Activated naive CD8-positive, alpha-beta T cell treated with anti-CD3 and anti-CD28 coated beads, Interleukin-2, amount 10 ng/mL, durations not matched to agents 7 days and 5 days (primary cell): ENCODE measurements at places on chromosomes 6 and 20.

GRCh38 chr6:88869263-88870020, 94.0 kb downstream of the RNGTT start:
- no peak for DNase-seq

DNA sequence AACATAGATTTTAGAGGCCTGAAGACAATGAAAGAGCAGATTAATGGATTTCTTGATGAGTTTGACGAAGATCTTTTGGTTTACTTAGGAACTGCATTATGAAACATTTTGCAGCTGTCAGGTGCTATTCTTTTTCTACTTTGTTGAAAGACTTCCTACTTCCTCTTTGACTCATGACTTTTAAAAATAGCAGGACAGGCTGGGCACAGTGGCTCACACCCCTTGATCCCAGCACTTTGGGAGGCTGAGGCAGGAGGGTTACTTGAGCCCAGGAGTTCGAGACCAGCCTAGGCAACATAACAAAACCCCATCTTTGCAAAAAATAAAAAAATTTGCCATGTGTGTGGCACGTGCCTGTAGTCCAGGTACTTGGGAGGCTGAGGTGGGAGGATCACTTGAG, 52.0 kb downstream of the ITCH start:
- no peak for DNase-seq

DNA sequence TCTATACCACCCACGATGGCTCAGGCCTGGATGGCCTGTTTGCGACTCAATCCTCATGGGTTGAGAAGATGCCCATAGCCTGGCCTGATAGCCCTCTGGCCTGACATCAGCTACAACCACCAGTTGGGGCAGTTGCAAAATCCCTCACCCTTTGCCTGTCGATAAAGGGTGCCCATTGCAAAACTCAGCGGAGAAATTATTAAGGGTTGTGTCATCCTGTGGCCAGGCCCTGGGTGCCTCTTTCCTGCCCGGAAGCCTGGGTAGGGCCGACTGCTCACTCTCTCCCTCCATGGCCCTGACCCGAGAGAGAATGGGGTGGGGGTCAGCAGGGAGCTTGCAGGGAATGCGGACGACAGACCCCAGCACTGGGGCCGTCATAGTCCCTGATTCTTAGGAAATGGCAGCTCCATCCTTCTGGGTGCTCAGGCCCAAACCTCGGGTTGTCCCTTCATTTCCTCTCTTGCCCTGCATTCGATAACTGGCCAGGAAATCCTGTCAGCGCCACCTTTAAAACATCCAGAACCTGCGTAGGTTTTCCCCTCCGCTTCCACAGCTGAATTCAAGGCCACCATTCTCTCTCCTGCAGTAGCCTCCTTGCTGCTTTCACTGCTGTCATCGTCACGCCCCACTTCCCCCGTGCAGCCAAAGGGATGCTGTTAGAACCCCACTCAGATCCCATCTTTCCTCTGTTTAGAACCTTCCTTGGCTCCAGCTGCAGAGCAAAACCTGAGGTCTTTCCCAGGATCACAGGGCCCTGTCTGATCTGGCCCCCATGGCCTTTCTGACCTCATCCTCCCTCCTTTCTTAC, 31.1 kb downstream of the CEBPB start:
- no peak for DNase-seq

GRCh38 chr6:39899554-39900295, 34.5 kb downstream of the MOCS1 start:
- DNase-seq = no peak

GRCh38 chr20:1876975-1877608, 18.1 kb upstream of the SIRPA start:
- DNase-seq = no peak

GRCh38 chr6:72261554-72261953, 360.3 kb upstream of the KCNQ5 start:
- DNase-seq = no peak

DNA sequence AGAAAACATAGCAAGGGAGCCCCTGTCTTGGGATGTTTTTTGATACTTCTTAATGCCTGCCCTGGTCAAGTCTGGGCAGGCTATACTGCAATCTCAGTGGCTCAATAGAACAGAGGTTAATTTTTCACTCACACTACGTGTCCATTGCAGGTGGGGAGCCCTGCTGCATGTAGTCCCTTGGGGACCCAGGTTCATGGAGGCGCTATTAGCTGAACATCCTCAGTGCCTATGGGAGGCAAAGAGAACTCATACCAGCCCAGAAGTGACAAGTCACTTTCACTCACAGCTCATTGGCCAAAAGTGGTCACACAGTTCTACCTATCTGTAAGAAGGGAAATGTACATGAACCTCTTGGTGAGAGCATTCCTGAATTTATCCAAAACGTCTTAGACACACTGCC, 23.2 kb downstream of the CGA start:
- DNase-seq = no peak

- DNase-seq = no peak
These were observed 453.5 kb upstream of the SULF2 start for GRCh38 chr20:48238781-48239180.

GRCh38 chr6:107801173-107801886, 22.8 kb downstream of the SCML4 start:
- DNase-seq = no peak

- no peak for DNase-seq
These were observed 549.4 kb downstream of the UTRN start for GRCh38 chr6:144834426-144835038.

DNA sequence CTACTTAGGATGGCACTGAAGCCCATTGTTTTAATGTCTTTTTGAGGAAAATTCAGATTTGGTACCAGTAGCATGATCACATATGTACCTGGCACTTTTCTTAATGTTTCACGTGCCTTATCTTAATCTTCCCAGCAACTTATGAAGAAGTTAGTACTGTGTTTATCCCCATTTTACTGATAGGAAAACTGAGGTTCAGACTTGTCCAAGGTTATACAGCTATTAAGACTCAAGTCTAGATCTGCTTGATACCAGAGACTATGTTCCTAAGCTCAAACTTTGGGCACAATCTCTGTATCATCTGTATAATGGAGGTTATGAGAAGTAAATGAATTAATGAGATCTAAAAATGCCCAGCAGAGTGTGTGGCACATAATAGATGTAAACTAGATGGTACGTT, 179.7 kb upstream of the SUPT3H start:
- DNase-seq = no peak

DNA sequence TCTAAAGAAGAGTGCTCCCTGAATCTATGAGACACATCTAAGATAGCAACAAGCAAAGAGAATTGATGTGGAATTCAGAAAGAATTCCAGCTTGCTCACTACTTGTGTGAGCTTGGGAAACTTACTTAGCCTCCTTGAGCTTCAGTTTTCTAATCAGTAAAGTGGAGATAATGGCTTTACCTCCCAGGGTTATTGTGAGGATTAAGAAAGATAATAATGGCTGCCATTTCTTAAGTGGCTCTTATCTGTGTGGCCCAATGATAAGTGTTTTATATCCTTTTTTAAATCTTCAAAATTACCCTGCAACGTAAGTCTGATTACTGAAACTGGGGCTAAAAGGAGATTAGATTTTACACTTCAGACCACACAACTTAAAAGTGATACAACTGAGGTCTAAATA, 418.5 kb downstream of the LMBRD1 start:
- DNase-seq = no peak

- DNase-seq = no peak
These were observed 3.4 kb upstream of the ZHX3 start for GRCh38 chr20:41320976-41321375.

DNA sequence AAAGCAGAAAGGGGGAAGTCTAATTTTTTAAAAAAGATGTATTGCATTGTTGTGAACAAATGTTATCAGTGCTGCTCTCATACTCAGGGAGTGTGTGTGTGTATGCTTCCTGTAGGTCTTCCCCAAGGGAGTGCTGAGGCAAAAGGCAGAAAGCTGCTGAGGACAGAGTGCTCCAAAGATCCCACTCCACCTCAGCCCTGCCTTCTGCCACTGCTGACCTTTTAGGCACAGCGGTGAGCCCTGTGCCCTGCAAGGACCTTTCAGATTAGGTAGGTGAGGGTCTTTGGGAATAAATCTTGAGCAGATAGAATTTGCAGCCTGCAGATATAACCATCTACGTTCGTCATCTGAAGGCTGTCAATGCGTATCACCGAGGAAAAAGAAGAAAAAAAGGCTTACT, 756.4 kb upstream of the MMS22L start:
- no peak for DNase-seq

DNA sequence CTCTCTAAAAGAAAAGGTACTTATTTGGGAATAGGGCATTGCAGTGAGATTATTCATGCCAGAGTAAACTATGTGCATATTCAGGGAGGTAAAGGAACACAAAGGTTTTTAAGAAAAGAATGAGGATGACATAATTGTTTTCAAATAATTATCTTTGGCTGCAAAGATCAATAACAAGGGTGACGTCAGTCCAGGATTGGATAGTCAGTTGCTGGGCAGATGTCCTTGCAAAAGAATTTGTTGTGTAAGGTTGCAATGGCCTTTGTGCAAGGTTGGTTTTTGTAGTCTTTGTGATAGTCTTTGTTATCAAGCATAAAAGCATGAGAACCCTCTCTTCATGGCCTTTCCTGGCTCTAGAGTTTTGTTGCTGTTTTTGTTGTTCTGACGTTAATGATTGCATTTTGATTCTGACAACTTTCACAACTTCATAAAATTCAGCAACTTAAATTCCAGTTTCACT, 17.7 kb downstream of the LOC128125822 start:
- no peak for DNase-seq

DNA sequence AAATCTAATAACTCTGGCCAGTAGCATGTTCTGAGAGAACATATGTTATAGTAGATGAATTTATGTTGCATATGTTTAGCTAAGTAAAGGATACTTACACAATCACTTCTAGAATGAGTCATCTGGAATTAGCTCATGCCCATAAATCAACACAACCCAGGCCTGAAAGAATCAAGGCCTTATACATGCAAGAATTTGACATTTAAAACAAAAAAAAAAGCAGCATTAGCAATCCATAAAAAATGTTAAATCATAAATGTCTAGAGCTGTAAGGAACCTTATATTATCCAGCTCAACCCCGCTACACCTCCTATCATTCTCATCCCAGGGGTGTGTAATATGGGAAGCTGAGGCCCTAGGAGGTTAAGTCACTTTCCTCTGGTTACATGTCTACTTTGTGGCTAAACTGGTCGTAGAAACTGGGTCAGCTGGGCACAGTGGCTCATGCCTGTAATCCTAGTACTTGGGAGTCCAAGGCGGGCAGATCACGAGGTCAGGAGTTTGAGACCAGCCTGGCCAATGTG, 105.2 kb upstream of the CARMIL1 start:
- DNase-seq = no peak

GRCh38 chr6:133972388-133972787, 19.4 kb downstream of the TBPL1 start:
- no peak for DNase-seq

DNA sequence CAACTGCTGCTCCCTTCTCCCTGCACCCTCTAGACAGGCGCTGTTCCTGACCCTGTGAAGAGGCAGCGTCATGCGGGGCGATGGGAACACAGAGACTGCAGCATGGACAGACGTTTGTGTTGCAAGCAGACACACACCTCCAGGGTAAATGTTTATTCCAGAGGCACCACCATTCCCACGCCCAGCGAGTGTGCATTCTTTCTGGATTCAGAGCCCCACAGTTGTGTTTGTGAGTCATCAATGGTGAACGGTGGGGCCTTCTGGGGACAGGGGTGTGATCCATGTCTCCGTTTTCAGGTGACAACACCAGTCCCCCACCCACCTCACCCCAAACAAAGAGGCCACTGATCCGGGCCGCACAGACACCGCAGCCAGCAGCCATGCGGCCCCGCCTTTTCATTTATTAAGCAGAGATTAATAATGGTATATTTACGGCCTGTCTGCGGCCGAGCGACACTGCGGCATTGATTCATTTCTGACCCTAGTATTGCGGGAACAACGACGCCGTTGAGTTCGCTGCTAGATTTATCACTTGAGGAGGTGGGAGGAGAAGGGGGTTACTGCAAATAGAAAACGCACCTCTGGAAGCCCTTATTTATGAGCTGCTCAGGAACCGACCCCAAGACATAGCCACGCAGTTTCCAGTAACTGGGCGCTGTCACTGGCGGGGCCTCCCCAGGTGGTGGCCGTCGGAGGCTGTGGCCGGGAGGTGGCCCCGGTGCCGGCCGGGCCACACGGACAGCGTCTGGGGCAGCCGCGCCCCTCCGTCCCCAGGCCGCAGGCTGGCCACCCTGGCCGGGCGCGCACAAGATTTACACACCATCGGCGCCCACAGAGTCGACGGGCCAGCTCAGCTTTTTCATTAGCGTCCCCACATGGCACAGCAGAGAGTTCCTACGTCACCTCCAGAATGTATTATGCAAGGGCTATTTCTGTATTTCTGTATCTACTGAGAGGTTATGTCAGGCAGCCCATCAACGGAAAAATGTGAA, 367.6 kb downstream of the THBS2 start:
- no peak for DNase-seq

- no peak for DNase-seq
These were observed 465.3 kb downstream of the BMP2 start for GRCh38 chr20:7232796-7233195.

DNA sequence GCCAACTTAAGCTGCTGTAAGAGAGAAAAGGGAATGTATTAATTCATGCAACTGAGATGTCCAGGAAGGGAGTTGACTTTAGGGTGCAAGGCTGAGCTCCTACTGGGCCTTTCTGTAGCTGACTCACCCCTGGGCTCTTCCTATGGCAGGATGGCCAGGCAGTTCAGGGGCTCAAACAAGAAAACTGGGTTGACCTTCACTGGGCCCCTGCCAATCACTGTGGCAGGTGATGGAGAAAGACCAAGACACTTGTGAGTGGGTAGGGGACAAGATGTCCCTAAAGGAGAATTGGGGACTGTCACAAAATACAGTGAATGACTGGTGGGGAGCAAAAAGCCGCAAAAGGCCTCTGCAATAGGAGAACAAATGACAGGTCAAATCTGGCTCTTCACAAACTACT, 21.5 kb upstream of the RALGAPA2 start:
- DNase-seq = no peak

- DNase-seq = no peak
These were observed 48.7 kb upstream of the ARMH2 start for GRCh38 chr6:24847402-24847801.

GRCh38 chr6:121319112-121319553, 15.1 kb downstream of the TBC1D32 start:
- no peak for DNase-seq

GRCh38 chr6:155314773-155315515, 660 bp upstream of the TFB1M start:
- DNase-seq = no peak

GRCh38 chr6:124983383-124984083, 21.3 kb downstream of the RNF217 start:
- no peak for DNase-seq

GRCh38 chr6:40336940-40337760, 250.0 kb downstream of the LRFN2 start:
- DNase-seq = no peak

- DNase-seq = no peak
These were observed 45.4 kb downstream of the TULP4 start for GRCh38 chr6:158357570-158358216.

- no peak for DNase-seq
These were observed 51.0 kb downstream of the JAG1 start for GRCh38 chr20:10622657-10623418.

DNA sequence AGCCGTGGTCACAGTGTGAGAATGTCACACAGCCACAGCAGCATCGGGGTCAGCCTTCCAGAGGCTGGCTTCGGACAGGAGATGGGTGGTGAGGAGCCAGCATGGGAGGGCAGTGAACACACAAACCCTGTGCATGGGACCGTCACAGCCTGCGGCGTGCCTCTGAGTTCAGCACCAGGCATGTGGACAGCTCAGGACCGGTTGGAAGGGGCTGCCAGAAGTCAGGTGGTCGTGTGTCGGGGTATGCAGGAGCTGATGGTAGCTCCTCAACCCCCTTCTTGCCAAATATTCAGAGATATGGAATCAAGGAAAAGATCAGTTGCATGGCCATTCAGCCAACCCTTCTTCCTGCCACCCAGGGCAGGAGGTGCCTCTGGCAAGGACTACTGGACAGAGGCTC, 28.2 kb downstream of the MYT1 start:
- no peak for DNase-seq
